MCF 10A (cell line): ENCODE measurements at places on chromosomes 7 and 10. TPM values are rescaled to one million over a fixed set of nuclear protein-coding genes. Genes with fewer than 3 reads are reported as not detected.

C7orf33 gene
- not detected in 2 replicates for total RNA-seq

FRAT1 gene
- 1.9 and 2.1 TPM in 2 replicates for total RNA-seq

CFAP70 gene
- total RNA-seq, result 1.5 and 2.9 TPM in 2 replicates

GTF2IRD2 gene
- total RNA-seq, result 13.4 and 16.1 TPM in 2 replicates

GATA3 gene
- total RNA-seq, result 13.1 and 14.6 TPM in 2 replicates

PIP gene
- not detected in 2 replicates for total RNA-seq
